ENCODE measurements at places on chromosomes 5 and 9.

DNA sequence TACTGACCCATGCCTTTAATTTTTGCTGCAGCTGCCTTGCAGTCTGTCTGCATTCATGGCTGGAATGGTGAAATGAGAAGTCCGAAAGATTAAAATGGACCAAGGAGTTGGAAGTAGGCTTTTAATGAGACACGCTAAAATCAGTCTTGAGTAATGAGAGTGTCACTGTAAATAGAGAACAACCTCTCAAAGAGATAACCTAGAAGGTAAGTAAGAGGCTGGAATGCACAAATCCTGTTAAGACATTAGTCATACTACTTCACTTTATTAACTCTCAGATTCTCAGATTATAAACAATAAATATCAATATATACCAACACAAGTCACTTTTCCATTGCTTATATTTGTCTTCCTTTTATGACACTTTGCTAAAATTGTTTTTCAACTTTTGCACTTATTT lies 880.6 kb upstream of the C9orf72 start:
- no peak for DNase-seq

GRCh38 chr9:6049798-6050197 lies 34.4 kb upstream of the RANBP6 start:
- peak; percentile 6 for DNase-seq

DNA sequence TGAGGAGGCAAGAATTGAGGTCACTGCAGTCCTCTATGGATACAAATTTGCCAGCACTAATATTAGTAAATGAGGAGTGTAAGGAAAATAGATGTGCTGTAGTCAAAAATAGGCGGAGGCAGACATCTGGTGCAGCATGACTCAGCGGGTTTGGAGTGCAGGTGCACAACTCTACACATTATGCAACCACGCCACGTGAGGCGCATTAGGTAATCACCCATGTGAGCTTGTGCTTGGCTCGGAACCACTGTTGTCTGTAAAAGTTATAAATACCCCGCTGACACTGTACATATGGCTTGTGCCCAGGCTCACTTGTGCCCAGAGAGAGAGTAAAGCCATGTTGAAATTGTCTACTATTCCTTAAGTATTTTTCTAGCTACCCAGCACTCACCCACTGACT lies 623.5 kb upstream of the NUDT12 start:
- no peak for DNase-seq

GRCh38 chr5:139912804-139913203 lies 117.2 kb downstream of the PSD2 start:
- no peak for DNase-seq

- DNase-seq: no peak
Observed at GRCh38 chr5:132433141-132433540, 57.4 kb downstream of the IRF1 start.

DNA sequence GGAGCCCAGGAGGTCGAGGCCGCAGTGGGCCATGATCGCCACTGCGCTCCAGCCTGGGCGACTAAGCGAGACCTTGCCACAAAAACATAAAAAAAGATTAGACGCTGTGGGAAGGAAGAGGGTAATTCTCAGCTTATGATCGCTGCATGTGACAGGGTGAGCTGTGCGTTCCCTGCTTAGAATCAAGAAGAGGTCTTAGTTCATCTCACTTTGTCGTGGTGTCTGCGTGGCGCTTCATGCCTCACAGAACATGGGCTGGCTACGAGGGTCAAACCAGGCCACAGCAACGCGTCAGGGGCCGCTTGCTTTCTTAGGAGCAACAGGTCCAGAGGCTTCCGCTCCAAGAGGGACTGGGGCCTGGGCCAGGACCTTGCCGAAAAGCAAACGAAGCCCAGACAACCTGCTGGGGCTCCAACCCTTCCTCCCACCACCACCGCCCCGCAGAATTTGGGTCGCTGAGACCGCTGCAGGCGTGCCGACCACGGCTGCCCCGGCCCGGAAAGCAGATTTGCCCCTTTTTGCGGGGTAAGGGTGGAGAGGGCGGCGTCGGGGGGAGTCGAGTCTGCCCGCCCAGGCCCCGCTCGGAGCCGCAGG lies 10.0 kb upstream of the GRIN1 start:
- DNase-seq: no peak

GRCh38 chr5:989961-990530 lies 18.6 kb upstream of the NKD2 start:
- DNase-seq: no peak

GRCh38 chr5:115641948-115642347 lies 16.1 kb upstream of the TMED7 start:
- no peak for DNase-seq

- DNase-seq: no peak
Observed at GRCh38 chr9:33229359-33230114, 10.4 kb upstream of the SPINK4 start.

- DNase-seq: no peak
Observed at GRCh38 chr5:179878222-179879002, 19.8 kb upstream of the MRNIP start.

GRCh38 chr5:81425569-81425968 lies 31.6 kb upstream of the ACOT12 start:
- DNase-seq: no peak

GRCh38 chr5:169574134-169574646 lies 9.4 kb upstream of the SPDL1 start:
- no peak for DNase-seq

- no peak for DNase-seq
Observed at GRCh38 chr5:92409134-92409533, 1026.0 kb upstream of the ARRDC3 start.

DNA sequence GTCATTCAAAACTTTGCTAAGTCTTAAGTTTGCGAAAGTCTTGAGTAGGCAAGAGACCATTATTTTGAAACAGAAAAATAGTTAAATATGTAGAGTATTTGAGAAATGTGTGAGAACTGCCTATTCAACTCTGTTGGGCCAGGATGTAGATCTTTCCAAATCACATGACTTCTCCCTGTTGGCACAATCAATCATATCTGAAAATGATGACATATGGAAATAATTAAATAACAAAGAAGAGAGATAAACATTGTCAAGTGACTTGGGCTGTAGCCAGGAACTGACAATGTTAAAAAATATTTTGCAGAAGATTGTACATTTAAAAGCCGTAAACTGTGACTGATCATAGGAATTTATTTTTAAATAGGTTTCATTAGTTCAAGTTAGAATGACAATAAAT lies 104.6 kb upstream of the IL6ST start:
- no peak for DNase-seq

DNA sequence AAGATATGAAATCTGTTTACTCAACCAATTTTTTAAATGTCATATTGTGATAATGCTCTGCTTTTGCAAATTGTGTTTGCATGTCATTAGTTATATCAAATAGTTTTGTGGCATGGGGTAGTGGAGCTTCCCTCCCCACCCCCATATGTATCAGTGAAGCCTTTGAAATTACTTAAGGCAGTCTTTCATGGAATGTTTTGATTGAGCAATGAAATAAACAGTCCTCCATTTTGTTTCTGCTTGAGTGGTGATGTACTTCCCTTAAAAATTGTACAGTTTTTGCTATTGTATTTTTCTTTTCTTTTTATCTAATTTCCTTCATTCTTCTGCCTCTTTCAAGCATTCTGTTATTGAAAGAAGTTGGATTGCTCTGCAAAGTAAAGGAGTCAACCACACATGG lies 3.5 kb downstream of the SOWAHA start:
- DNase-seq: no peak

DNA sequence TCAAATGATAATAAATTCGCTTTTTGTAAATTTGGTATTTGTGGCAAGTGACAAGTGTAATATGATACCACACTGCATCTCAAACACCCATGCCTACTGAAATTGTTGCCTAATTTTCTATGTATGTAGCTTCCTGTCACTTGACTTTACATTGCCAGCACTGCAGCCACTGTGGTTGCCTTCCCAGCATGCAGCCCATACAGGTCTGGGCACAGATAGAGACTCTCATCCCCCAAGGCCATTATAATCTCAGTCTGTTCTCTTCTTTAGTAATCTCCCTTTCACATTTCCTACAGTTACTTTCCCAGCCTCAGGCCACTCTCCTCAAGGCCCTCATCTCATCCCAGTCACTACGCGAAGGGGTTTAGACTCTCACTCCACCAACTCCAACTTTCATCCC lies 1200.6 kb downstream of the PTPRD start:
- DNase-seq: no peak

- no peak for DNase-seq
Observed at GRCh38 chr9:21580636-21581378, 98.7 kb upstream of the IFNE start.

DNA sequence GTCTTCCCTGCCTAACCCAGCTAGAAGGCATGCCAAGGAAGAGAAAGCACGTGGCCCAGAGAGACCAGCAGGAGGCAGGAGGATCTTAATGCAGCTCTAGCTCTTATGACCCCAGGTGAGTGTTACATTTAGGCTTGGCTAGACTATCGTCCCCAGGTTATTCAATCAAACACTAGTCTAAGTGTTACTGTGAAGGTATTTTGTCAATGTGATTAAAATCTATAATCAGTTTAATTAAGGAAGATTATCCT lies 483.7 kb downstream of the BNC2 start:
- DNase-seq: no peak

- DNase-seq: no peak
Observed at GRCh38 chr9:119339056-119339455, 30.2 kb downstream of the BRINP1 start.

- no peak for DNase-seq
Observed at GRCh38 chr5:180596115-180596667, 4.9 kb upstream of the SCGB3A1 start.

GRCh38 chr9:94140791-94141790 lies 56.8 kb downstream of the PTPDC1 start:
- no peak for DNase-seq

DNA sequence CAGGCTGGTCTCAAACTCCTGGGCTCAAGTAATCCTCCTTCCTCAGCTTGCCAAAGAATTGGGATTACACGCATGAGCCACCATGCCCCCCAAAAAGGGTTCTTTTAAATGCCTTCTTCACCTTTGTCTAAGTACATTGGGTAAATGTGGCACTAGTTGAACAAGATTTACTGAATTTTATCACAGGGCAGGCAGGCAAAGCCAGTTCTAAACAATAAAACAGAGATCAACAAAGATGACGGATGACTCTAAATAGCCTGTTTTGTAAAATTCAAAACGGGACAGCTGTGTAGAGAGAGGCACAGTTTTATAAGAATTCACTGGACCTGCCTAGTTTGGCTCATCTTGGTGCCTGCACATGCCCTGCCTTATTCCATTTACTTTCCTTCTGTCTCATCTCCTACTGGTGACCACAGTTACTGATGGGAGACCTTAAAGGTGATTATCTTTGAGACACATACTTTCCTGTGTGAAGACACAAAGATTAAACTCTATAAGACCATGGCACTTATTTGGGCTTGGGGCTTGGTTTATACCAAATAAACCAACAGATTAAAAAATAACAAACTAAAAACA lies 149.6 kb upstream of the DMRT1 start:
- no peak for DNase-seq

DNA sequence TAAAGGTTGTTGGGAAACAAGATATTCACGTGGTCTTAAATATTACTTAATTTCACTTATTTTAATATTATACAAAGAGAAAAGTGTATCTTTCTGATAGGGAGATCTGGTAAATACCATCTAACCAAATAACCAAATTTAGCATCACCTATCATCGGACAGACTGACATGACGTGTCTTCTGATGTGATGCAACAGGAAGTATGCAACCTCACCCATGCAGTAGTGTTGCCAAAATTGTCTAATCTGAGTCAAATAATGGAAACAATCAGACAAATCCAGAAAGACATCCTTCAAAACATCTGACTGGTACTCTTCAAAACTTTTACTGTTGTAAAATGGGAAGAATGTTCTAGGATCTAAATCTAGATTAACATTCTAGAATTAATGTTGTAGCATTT lies 148.0 kb downstream of the FGF1 start:
- DNase-seq: no peak

- DNase-seq: no peak
Observed at GRCh38 chr9:89768650-89769071, 163.8 kb downstream of the GADD45G start.

DNA sequence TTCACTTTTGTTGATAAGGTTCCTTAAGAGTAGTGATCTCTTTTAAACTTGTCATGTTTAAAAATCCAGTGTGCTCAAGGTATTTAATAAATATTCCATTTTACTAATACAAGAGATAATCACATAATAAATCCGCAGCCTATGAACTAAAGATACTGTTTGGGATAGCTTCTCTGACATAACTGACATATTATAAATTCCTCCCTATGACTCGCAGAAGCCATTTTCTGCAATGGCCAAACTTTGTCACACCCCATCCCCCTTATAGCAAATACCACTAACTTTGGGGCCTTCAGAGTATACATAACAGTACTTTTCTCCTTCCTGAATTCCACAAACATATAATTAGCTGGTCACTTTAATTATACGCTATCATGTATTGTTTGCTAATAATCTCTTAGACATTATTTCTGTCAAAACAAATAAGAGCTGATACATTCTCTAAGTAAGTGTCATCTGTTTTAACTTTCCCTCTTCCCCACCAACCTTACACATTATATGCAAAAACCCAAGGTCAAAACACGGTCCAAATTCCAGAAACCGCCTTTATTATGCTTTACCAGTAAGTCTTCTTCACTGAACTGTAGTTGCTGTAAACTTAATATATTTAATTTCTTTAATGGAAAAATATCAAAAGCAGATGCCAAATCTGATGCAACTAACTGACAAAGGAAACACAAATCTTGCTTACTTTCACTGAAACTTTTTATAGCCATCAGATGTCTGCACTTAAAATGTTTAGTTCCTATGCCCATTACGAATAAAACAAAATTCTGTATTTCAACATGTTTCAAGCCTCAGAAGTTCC lies 971 bp downstream of the TMEM267 start:
- no peak for DNase-seq

- DNase-seq: no peak
Observed at GRCh38 chr9:135608294-135608998, 30.9 kb downstream of the GLT6D1 start.

DNA sequence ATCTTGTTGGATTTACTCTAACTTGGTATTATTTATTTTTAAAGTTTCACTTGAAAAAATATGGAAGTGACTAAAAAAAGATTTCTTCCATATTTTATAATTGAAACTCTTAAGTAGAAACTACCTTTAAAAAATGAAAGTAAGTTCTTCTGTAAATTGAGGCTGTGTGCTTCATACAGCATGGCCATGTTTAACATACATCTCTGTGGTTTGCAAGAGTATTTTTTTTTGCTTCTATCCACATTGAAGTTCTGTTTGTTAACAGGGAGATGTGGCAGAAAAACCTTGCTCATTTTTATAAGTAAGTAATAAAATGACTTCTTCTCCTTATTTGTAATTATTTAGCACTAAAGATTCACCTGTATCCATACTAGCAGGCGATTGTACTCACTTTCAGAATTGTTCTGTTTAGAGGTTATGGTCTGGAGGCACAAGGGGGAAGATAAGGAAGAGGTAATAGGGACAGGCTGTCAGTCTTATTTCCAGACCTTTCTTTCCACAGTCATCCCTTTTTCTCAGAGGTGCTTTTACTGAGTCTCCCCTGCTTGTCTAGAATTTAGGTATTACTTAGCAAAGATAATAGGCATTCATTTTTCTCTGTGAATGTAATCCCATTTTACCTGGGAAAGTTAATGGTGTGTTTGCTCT lies 16.0 kb downstream of the FYB1 start:
- DNase-seq: no peak
